ENCODE measurements at places on chromosomes 4 and X.

GRCh38 chr4:6608758-6609414 lies 31.6 kb upstream of the MRFAP1 start:
- DNase-seq: no peak

DNA sequence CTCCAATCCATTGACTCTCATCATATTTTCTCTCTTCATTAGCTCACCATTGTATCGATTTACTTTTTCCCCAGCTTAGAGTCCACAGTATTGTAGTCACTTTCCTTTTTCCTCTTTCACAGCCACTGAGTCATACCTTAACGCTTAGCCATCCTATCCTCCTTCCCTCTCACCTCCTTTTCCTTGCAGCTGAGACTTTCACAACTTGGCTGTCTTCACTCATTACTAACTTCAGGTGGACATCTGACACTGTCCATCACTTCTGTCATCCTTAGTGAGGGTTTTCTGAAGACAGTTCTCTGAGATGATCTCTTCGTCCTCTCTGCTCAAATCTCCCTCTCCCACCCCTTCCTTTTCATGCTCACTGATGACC lies 70.5 kb upstream of the ESX1 start:
- no peak for DNase-seq

GRCh38 chr4:144666539-144667175 lies 20.7 kb downstream of the HHIP start:
- DNase-seq: no peak

GRCh38 chr4:147839200-147839599 lies 107.3 kb downstream of the ARHGAP10 start:
- no peak for DNase-seq

DNA sequence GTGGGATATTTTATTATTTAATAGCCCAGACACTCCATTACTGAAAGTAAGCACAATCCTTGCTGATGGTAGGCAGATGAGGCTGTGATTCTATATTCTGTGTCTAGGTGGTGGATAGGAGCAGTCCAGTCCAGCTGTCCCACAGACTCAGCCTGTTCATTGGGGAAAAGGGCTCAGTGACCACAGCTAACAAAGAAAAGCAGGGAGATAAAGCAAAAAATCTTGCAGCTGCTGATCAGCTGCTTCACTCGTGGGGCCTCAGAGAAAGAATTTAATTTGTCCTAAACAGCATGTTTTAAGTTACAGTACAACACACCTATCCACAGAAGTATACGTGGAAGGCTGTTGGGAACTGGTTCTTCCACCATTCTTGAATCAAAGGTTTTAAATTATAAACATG lies 40.7 kb upstream of the ANK2 start:
- DNase-seq: no peak

DNA sequence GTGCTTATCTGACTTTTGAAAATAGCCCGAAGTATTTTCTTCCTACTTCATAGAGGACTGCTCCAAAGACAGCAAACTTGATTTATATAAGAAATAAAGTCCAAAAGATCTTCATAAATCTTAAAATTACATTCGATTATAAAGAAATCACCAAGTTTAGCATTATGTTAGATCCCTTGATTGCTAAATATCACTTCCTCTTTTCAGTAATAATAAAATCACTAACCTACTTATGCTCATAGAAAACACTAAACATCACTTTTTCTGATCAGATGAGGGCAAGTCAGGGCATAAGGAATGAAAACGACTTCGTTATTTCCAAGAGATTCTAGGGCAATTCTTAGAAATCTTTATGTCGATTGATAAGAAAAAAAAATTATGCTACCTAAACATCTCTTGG lies 32.0 kb downstream of the DYNLT3 start:
- DNase-seq: no peak

DNA sequence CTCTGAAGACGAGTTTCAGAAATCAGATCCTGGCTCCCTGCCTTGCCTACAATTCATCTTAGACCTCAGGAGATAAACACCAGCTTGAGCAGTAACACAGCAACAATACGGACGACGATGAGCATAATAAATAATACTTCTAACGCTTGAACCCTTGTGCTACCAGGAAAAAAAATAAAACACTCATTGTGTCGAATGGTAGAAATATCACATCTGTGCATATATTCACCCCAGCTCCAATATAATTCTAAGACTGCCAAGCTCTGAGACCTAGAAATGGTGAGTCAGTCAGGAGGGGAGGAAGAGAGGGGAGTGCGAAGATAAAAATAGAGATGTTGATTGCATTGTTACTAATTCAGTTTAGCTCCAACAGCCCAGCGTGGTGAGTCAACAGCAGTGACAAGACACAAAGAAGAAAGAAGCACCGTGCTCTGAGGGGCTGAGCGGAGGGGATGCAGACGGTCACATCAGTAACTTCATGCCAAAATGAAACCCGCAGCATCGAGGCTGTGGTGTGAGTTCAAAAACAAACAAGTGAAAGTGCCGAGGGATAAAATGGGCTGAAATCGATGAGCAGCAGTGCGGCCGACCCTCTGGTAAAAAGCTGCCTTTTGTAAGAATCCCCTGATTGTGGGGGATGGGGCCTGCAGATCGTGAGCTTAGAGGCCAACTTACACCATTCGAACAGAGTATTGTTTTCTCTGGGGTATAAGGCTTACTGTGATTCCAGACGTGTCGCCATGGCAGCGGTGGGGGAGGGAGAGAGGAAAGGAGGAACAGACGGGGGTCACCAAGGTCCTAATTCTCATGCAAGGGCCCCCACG lies 150.4 kb downstream of the MGST2 start:
- peak; percentile 3 for DNase-seq

GRCh38 chr4:11004818-11005217 lies 320.2 kb upstream of the CLNK start:
- no peak for DNase-seq

GRCh38 chr4:113452868-113453620 lies 308.5 kb downstream of the CAMK2D start:
- no peak for DNase-seq

DNA sequence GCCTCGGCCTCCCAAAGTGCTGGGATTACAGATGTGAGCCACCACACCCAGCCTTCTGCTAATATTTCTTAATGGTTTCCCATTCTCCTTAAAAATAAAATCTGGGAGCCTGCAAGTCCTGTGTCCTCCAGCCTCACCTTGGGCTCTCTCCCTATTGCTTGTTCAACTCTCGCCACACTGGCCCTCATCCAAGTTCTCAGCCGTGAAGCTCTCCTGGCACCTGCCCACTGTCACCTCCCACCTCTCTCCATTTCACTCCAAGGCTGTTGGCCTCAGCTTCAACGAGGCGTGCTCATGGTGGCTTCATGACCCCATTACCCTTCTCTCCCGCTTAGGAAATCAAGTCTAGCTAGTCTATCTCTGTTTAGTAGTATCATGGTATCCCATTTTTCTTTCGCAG lies 9.5 kb upstream of the ETNPPL start:
- no peak for DNase-seq

DNA sequence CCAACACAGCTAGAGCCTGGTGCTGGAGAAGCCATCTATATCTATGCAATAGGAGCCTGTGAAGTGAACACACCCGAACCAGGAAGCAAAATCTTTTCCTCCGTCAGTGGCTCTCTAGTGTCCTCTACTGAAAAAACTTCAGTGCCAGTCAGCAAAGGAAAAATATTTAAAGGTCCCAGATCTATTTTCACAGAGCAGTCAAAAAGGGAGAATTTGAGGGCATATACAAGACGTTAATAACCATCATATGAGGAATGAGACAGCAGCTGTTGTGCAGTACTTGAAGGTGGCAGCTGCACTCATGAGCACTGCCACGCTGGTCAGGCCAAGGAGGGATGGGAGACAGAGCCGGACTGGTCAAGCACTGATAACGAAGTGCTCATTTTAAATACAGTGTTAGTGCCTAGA lies 14.4 kb downstream of the MCUB start:
- no peak for DNase-seq

DNA sequence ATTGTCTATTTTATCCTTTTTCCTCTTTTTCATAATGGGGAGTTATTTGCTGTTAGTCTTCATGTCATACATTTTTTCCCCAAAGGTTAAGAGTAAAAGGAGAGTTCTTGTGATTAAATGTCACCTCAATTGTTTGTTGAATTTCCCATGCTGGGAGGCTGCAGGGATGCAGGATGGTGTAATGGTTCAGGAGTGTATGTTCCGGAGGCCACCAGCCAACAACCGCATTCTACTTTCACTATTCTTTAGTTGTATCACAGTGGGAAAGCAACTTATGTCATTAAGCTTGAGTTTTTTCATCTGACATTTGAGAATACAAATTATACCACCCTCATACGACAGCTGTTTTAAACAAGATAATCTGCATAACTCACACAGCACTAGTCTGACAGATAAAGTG lies 15.4 kb downstream of the AFP start:
- DNase-seq: no peak

GRCh38 chrX:19543951-19544381 lies 28.7 kb upstream of the MAP3K15 start:
- DNase-seq: no peak

GRCh38 chr4:168537571-168537970 lies 40.7 kb downstream of the PALLD start:
- no peak for DNase-seq

GRCh38 chr4:52883707-52884669 lies 21.9 kb downstream of the RASL11B start:
- no peak for DNase-seq

DNA sequence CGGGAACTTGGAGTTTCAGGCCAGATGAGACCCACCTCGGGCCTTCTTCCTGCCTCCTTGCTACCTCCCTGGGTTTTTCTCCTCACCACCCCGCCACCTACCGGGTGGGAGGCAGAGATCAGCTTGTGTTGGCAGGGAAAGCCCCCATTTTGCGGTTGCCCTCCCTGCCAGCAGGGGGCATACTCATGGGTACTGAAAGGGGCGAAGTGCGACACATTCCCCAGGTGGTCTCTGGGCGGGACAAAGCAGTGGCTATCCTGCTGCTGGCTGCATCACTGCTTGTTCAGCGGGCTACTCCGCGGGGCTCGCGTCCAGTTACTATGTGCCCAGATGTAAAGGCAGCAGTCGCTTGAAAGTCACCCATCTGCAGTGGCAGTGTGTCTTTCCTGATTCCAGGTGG lies 330.3 kb downstream of the PDHA2 start:
- DNase-seq: no peak

DNA sequence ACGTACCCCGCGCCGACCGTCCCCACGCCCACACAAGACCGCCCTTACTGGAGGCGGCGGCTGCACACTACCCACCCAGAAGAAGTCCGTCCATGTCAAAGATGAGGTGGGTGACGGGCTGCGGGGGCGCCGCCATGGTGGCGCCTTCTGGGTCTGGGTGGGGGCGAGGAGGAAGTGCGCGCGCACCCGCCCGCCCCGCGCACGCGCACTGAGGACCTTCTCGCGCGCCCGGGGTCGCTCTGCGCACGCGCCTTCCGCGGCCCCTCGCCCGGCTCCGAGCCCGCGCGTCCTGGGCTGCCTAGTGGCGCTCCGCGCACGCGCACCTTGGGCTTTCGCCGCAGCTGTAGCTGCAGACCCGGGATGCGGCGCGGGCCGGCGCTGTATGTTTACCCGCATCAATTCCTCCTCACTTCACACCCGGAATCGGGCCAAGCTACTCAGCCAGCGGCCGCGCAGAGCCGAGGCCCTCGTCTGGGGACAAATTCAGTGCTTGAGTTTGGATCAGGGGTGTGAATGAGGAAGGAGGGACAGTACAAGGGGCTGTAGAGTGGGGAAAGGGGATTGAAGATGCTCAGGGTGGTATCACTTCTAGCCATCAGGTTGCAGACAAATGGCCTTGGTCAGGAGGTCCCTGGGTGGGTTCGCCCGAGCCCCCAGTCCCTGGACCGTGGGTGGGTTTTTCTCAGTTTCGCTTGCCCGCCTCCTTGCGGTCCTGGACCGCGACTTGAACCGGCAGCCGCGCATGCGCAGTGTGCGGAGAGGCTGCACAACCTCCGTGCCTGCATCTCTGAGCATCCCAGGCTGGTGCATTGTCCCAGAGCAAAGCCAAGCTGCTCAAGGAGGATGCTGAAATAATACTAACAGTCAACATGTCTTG lies at the start of gene PUDP:
Gene PUDP, minus strand, starts transcription at position 176 of the 877 bp plus-strand sequence. Its CDS starts 40 bp downstream, at position 136.
- peak; percentile 85 for DNase-seq

DNA sequence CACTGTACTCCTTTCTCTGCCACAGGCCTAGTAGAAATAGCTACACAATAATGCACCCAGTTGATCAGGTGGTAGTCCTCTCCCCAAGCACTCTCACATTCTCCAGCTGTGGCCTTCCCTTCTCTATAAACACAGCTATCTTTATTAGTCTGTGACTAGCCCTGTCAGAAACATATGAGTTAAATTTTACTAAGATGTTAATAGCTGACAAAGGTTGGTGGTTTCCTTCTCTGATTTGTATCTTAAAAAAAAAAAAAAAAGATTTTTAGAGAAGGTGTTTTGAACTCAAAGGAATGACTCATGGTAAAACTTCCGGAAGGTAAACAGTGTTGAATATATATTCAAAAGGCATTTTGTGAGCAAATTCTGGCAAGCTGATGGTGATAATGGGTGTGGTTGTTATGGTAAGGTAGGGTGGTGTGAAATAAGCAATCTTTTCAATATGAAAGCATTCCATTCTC lies 327.4 kb downstream of the PPP3CA start:
- DNase-seq: no peak

DNA sequence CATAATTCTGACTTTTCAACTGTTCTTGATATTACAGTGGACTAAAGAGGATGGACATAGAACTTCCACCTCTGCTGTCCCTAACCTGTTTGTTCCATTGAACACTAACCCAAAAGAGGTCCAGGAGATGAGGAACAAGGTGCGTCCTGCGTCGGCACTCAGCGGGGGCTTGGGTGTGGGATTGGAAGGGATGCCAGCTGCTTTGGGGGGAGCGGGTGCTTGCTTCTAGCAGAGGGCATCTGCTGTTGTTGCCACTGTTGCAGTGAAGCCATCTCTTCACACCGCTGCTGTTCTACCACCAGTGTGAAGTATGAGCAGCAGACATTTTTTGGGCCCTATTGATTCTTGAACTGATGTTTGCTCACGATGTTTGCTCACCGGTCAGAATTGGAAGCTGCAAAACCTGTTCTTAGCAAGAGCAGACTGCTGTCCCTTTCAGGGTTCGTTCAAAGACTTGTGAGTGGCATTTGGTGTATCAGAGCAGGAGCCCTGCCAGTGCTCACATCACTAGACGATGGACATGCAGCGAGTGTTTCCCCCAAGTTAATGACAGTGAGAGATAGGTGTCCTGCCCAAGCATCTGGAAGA lies 55.4 kb downstream of the NOP14 start:
- DNase-seq: no peak

DNA sequence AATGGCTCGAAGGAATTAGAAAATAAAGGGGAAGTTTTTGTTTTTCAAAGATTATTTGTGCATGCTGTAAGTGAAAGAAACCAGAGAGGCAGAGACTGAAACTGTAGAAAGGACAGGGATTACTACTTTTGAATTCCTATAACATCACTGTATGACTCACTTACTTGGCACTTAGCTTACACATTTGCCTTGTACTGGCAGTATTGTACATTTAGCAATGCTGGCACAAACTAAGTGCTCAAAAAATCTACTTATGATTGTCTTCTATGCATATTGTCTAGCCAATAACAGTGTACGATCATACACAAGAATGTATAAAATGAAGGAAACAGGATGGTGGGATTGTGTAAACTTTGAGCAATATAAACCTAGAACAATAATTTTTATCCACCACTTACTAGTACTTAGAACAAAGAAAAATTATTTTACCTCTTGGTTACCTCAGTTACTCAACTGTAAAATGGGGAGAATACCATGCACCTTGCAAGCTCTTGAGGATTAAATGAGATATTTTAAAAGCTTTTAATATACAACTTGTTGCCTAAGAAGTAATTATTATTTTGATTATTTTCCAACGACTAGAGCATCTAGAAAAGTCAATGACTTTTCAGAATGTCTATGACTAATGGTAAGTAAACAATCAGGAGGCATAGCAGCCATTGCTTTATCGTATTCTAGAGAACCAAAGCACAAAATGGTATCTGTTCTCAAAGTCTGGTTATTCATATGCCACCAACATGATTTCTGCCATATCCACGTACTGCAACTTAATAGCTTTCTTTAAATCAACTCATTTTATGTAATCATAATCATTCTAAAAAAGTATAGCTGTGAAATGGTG lies 4.7 kb downstream of the FAM120C start:
- no peak for DNase-seq

Data from activated gamma-delta T cell treated with anti-CD3 and anti-CD28 coated beads, Interleukin-2, amount 50 U/mL, for 16 hours (primary cell).